ENCODE measurements at places on chromosomes 3 and 15. TPM values are rescaled to one million over a fixed set of nuclear protein-coding genes. Genes with fewer than 3 reads are reported as not detected.

- H3K4me1 ChIP-seq = no peaks in the 10 kb centered on the region
- no peak for DNase-seq
- no peak overlapping the region for H3K27ac ChIP-seq
- H3K27me3 ChIP-seq = peaks cover 36% of the 10 kb centered on the region
- no peak overlapping the region for H3K4me3 ChIP-seq
Observed at GRCh38 chr3:159771865-159772611, 216.6 kb upstream of the IL12A start.

- H3K36me3 ChIP-seq = no peaks in the 10 kb centered on the region
- no peak overlapping the region for H3K27ac ChIP-seq
- H3K4me1 ChIP-seq = no peaks in the 10 kb centered on the region
- H3K4me3 ChIP-seq = no peak overlapping the region
- no peaks in the 10 kb centered on the region for H3K27me3 ChIP-seq
Observed at GRCh38 chr15:93800805-93801204, 430.6 kb upstream of the MCTP2 start.

GRCh38 chr3:32553973-32554372 lies 16.7 kb downstream of the DYNC1LI1 start:
- H3K4me1 ChIP-seq = peaks cover 27% of the 10 kb centered on the region
- no peak for DNase-seq
- no peak overlapping the region for H3K27ac ChIP-seq
- H3K4me3 ChIP-seq = no peak overlapping the region
- no peaks in the 10 kb centered on the region for H3K27me3 ChIP-seq

DNA sequence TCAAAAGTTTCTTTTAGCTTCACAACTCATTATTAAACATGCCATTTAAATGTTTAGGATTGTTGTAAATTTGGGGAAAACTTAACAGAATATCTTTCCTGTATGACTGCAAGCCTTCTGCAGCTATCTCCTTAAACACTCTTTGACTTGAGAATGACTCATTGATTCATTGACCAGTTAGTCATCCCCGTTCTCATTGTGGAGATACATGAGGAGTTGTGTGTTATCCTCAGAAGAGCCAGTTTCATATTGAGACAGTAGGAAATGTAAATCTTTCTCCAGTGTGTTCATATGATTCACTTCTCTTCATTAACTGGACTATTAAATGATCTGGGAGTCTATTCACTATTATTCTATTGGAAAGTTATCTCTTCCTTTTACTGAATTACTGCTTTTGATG lies 83.0 kb downstream of the CRYGS start:
- no peak for DNase-seq
- no peaks in the 10 kb centered on the region for H3K36me3 ChIP-seq
- peaks cover 8% of the 10 kb centered on the region for H3K27me3 ChIP-seq
- no peak overlapping the region for H3K27ac ChIP-seq
- H3K4me1 ChIP-seq = no peaks in the 10 kb centered on the region

- H3K27me3 ChIP-seq = peaks cover 15% of the 10 kb centered on the region
- no peak overlapping the region for H3K27ac ChIP-seq
- DNase-seq = no peak
- no peaks in the 10 kb centered on the region for H3K36me3 ChIP-seq
Observed at GRCh38 chr3:126207166-126207565, 26.8 kb upstream of the ALDH1L1 start.

- no peak overlapping the region for H3K4me3 ChIP-seq
- H3K27me3 ChIP-seq = peaks cover 28% of the 10 kb centered on the region
- no peaks in the 10 kb centered on the region for H3K36me3 ChIP-seq
- H3K27ac ChIP-seq = no peak overlapping the region
Observed at GRCh38 chr3:37229740-37230139, 55.4 kb upstream of the LRRFIP2 start.

DNA sequence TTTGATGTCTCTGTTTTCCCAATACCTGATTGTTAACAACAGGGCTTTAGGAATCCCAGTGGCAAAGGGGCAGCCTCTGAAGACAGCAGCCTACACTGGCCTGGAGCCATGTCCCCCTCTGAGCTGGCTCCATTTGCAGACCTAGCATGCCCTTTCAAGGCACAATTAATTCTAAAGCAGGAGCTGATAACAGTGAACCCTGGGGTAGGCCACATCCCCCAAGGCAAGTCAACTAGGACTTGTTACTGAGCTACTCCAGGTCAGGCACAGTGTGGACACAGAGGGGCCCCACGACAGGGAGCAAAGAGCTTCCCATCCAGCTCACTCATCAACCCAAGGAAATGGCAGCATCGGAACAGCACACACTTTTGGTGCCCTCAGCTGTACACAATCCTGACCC lies 51.9 kb downstream of the SPSB4 start:
- H3K27me3 ChIP-seq = no peaks in the 10 kb centered on the region
- no peak overlapping the region for H3K27ac ChIP-seq
- no peaks in the 10 kb centered on the region for H3K36me3 ChIP-seq

DNA sequence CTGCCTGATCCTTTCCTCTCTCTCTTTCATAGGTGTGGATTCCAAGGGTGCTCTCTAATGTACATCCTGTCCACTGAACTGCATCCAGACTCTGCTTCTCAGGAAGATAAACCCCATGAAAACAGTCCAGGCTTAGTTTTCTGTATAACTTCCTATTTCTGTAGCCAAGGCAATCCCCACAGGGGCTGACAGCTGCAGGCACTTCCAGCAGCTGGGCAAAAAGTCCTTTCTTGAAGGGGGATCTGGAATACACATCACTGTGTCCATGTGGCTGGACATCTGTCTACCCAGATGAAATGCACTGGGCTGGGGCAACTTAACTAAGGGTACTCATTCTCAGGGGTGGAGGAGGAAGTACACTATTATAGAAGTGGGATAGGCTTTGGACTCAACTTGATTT lies 72.2 kb downstream of the NR1D2 start:
- H3K36me3 ChIP-seq = no peaks in the 10 kb centered on the region

DNA sequence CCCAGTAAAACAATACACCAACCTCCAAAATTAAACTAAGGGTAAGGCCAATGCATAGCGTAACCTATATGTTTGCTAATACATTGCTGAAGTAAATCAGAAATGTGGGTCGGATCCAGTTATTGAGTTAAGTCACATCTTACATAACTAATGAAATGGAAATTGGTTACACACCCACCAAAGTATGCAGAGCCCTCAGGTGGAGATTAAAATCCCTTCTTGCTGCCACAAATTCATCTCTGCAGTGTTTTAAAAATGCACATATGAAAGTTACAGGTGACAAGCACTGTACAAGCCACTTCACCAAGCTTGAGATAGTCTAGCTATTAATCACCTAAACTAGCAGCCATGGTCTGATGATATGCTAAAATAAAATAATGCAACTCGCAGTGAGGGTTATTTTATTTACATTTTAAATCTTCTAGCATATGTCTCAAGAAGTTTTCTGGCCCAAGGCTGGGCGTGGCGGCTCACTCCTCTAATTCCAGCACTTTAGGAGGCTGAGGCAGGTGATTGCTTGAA lies 130.6 kb downstream of the AQP9 start:
- H3K27ac ChIP-seq = no peak overlapping the region
- peaks cover 16% of the 10 kb centered on the region for H3K4me1 ChIP-seq
- DNase-seq = no peak

DNA sequence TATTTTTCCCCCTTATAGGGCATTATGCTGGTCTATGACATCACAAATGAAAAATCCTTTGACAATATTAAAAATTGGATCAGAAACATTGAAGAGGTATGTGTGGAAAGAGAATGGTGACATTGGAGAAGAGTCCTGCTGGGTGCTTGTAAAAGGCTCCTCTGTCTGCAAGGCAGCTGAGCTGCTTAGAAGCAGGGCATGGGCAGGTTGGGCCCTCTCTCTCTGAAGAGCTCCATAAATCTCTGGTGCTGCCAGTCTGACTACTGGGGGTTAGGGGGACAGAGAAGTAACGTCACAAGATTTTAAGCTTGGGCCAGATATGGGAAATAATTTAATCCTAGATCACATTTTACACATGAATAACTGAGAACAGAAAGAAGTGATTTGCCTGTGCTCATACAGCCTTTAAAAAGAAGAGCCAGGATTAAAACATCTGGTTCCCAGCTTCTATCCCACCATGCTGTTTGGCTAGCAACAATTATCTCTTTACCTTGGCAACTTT lies 21.9 kb upstream of the APH1B start:
- no peaks in the 10 kb centered on the region for H3K27me3 ChIP-seq
- H3K4me3 ChIP-seq = no peak overlapping the region
- H3K4me1 ChIP-seq = peaks cover 8% of the 10 kb centered on the region
- DNase-seq = no peak
- H3K27ac ChIP-seq = peak overlapping the region; percentile 15

DNA sequence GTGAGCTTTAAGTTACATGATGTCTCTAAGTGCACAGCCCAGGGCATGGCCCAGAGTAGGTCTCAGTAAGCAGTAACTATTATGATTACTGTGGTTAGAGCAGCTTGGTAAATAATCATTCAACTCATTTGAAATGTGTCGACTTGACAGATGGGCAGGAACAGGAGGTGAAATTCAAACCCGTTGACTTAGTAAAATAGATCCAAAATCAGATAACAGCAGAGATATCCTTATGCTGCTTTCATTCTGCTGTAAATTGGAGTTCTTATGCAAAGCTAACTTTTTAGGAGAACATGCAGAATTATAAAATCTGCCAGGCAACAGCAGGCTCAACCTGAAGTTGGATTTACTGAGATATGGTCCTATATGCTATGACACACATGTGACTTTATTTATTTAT lies 118.7 kb upstream of the KLHL25 start:
- no peak overlapping the region for H3K27ac ChIP-seq
- DNase-seq = no peak
- H3K27me3 ChIP-seq = peaks cover 7% of the 10 kb centered on the region
- H3K36me3 ChIP-seq = no peaks in the 10 kb centered on the region
- no peak overlapping the region for H3K4me3 ChIP-seq

- no peak overlapping the region for H3K4me3 ChIP-seq
- no peaks in the 10 kb centered on the region for H3K36me3 ChIP-seq
- H3K27ac ChIP-seq = no peak overlapping the region
- DNase-seq = no peak
- H3K4me1 ChIP-seq = no peaks in the 10 kb centered on the region
Observed at GRCh38 chr3:89957451-89957850, 850.0 kb downstream of the EPHA3 start.

DNA sequence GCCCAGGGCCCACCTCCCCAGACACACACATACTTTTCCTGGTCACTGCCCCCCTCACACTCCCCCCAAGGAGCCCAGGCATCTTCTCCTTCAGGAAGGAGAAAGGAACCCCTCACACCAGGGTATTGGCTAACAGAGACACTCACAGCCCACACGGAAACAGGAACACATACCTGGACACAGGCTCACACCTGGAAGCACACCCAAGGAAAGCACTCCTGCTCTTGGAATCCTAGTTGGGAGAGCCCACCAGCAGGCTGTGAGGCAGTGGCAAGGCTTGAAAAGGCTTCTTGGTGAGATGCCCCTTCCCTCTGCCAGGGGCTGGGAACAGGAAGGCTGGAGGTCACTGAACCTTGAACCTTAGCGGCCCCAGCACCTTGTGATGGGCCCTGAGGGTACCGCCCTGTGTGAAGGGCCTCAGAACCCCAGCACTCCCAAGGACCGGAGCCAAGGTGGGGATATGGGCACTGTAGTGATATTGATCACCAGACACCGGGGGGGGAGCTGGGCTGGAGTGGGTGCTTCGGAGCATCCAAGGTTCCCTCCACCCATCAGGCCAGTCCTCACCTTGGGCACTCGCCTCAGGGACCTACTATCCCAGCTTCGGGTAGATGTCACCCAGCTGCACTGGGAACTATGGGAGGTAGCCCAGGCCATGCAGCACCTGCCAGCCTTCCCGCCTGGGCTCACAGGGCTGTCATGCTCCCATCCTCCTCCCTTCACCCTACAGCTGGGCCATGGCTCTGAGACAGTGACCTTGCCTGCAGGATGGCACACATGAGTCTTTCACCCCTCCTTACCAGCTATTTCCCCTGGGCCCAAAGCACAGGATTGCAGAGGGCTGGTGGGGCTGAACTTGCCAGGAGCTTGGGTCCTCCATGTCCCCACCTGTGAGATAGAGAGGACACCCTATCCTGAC lies 16.4 kb downstream of the MYL3 start:
- H3K36me3 ChIP-seq = no peaks in the 10 kb centered on the region
- peaks cover 19% of the 10 kb centered on the region for H3K27me3 ChIP-seq
- no peak overlapping the region for H3K27ac ChIP-seq
- peak overlapping the region; percentile 73 for H3K4me3 ChIP-seq
- no peak for DNase-seq

- H3K36me3 ChIP-seq = no peaks in the 10 kb centered on the region
- H3K27me3 ChIP-seq = no peaks in the 10 kb centered on the region
- H3K4me3 ChIP-seq = no peak overlapping the region
- no peak overlapping the region for H3K27ac ChIP-seq
- DNase-seq = no peak
Observed at GRCh38 chr3:82088749-82089148, 327.3 kb upstream of the GBE1 start.

GRCh38 chr3:123818921-123819429 lies 65.2 kb downstream of the MYLK start:
- H3K27me3 ChIP-seq = no peaks in the 10 kb centered on the region
- H3K4me3 ChIP-seq = no peak overlapping the region
- no peak overlapping the region for H3K27ac ChIP-seq
- no peak for DNase-seq

- H3K4me1 ChIP-seq = peaks cover 55% of the 10 kb centered on the region
- no peaks in the 10 kb centered on the region for H3K27me3 ChIP-seq
- peak overlapping the region; percentile 100 for H3K4me3 ChIP-seq
- no peak for DNase-seq
Observed at GRCh38 chr15:70093070-70093469, 4.6 kb downstream of the TLE3 start.

DNA sequence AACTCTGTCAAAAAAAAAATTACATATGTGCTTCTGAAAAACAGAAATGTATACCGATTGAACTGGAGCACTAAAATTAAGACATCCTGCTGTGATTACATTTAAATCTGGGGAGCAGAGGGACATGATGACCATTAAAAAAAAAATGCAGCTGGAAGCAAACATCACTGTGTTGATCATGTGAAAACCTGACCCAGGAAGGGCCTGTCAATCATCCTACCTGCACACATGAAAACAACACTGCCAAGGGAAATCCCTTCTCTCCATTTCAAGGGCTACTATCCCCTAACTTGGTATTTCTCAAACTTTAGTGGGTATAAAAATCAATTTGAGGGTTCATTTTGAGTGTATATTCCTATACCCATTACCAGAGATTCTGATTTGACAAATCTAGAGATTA lies 719.9 kb upstream of the CBLB start:
- H3K4me1 ChIP-seq = peaks cover 2% of the 10 kb centered on the region
- DNase-seq = no peak

DNA sequence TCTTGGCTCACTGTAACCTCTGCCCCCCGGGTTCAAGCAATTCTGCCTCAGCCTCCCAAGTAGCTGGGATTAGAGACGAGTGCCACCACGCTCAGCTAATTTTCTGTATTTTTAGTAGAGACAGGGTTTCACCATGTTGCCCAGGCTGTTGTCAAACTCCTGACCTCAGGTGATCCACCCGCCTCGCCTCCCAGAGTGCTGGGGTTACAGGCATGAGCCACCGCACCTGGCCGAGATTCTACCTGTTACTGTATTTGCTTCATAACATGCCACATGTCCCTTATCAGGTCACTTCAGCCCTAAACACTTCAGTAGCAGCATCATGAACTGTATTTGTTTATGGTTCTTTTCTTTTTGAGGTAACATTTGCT lies 7.5 kb upstream of the LCTL start:
- H3K36me3 ChIP-seq = no peaks in the 10 kb centered on the region
- no peak overlapping the region for H3K27ac ChIP-seq
- no peak for DNase-seq

The GREM1 gene
- not detected for total RNA-seq

The GOLGA6L22 gene
- total RNA-seq = not detected

The LRTM1 gene
- total RNA-seq = not detected

The GLDN gene
- not detected for total RNA-seq

The ATP6V1A gene
- total RNA-seq = 38.1 TPM

The GOLGA6B gene
- total RNA-seq = not detected

The ECE2 gene
- not detected for total RNA-seq

The EFL1 gene
- 23.7 TPM for total RNA-seq

Measured in activated CD4-positive, alpha-beta T cell treated with anti-CD3 and anti-CD28 coated beads, Interleukin-2, amount 10 ng/mL, durations not matched to agents 24 days and 14 days (primary cell).